Activated T-cell treated with anti-CD3 and anti-CD28 coated beads, Interleukin-2, amount 50 U/mL, for 1 hour (primary cell): ENCODE measurements at places on chromosomes 12 and 14.

DNA sequence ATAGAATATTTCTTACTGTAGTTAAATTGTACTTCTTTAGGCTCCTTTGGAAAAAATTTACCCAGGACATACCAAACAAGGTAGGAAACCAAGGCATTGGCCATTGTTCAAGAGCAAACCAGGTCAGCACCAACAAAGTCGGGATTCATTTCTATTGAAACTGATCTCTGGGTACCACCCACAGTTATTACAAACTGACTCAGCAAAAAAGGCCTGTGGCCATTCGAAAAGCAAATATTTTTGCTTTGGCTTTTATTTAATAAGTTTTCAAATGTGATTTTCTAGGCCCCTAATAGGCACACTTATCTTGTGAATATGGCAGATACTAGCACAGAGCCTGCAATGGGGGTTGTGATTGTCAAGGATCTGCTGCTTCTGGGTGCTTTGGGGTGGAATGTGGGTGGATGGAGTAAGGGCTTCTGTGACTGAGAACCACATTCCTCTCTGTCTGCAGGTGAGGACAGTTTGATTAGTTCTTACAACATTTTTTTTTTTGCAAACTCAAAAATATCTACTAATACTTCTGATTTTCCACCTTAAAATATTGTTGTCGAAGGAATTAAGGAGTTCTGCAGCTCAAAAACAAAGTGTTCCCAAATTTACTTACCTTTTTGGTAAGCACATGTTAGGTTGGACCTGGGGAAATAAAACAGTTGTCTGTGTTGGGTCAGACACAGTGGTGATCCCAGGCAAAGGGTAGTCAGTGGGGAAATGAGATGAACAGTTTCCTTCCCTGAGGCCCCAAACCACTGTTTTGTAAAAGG lies 45.1 kb downstream of the FLRT2 start:
- DNase-seq = no peak

- DNase-seq = no peak
Observed at GRCh38 chr12:99154216-99154982, 493.2 kb upstream of the GARIN6 start.

DNA sequence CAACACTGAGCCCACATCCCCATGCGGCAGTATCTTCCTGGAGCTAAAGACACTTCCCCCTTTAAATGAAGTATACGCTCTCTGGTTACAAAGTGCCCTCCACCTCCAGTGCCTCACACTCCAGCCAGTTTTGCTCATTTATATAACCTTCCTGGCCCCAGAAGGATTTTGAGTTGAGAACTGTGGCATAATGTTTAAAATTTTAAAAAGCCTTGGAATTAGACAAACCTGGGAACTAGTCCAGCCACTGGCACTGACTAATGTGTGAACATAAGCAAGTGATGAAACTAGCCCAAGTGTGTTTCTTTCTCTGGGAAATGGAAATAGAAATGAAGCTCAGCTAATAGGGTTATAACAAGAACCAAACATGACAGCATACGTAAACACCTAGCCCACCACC lies 723.7 kb upstream of the USP15 start:
- no peak for DNase-seq

DNA sequence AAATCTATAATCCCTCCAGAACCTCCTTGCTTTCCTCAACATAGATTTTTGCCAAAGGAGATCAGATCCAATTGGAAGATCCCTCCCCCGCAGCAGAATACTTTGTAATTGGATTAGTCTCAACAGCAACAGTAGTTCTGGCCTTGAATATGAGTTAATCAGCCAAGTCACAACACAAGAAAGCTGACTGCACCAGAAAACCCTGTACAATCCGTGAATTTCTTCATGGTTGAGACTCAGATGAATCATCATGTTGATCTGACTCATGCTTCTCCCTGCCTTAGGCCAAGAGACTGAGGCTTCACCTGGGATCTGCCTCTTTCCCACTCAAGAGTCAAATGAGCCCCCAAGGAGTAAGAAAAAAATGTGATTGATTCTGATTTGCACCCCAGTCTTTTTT lies 3.0 kb upstream of the METTL17 start:
- no peak for DNase-seq

- no peak for DNase-seq
Observed at GRCh38 chr12:26425587-26426260, 230.4 kb downstream of the SSPN start.

DNA sequence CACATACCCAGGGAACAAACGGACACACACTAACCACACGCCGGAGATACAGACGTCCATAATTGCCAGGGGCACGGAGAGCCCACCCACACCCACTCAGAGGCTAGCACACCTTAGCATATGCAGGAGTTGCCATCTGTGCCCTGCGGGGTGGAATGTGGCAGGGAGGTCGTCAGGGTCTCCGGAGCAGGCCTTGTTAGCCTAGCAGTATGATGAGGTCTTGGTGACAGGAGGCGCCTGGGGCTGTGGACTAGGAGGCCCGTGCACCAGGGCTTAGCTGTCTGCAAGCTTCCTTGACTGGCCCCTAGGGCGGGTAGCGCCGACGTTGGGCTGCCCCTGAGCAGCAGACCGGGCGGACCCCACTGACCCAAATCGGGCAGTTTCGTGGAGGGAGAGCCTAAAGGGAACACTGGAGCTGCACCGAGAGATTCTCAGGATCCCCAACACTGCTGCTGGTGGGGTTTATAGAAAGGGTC lies 10.0 kb downstream of the STAC3 start:
- peak; percentile 45 for DNase-seq

GRCh38 chr12:105319691-105320209 lies 10.7 kb upstream of the C12orf75 start:
- no peak for DNase-seq

DNA sequence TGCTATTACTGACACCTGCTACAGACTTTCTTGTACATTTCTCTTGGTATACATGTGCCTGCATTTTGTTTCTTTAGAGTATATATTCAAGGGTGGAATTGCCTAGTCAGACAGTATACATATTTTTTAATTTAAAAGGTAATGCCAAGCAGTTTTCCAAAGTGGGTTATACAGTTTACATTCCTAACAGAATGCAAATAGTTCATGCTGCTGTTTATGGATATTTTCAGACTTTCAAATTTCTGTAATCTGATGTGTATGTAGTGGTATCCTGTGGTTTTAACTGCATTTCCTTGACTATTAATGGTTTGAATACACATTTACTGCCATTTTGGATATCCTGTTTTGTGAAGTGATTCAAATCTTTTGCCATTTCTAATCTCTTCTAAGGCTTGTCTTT lies 55.5 kb upstream of the VCPKMT start:
- DNase-seq = no peak

DNA sequence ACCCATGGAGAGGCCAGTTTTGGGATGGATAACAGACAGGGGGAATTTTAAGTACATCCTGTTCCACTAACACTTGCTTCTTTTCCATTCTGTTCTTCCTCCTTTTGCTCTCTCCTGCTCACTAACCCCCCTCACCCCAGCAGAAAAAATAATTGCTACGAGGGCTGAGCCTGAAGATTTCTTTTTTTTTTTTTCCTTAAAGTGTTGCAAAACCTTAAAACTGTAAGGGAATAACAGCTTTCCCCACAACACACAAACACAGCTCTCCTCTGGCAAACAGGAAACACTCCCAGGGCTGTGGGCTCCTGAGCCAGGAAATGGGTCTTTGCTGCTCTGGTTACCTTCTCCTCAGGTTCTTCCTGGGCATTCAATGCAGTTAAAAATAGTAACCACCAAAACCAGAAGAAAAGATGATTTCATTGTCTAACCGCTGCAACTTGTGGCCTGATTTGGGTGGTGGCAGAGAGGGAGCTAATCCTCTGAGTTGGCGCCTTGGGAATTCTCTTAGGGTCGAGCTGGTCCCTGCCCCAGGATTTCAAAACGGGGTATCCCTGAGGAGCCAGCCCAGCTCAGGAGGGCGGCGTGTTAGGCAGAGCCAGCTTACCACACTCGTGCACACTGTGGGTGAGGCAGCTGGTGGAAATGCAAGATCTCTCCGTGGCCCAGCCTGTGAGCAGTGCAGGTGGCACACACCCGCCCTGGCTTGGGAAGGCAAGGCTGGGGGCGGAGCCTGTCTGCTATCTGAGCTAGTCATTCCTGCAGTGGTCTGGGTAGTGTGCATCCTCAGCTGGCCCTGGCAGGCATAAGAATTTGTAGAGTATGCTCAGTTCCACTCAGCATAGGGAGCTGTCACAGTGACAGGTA lies 17.1 kb upstream of the EMP1 start:
- DNase-seq = peak; percentile 67

DNA sequence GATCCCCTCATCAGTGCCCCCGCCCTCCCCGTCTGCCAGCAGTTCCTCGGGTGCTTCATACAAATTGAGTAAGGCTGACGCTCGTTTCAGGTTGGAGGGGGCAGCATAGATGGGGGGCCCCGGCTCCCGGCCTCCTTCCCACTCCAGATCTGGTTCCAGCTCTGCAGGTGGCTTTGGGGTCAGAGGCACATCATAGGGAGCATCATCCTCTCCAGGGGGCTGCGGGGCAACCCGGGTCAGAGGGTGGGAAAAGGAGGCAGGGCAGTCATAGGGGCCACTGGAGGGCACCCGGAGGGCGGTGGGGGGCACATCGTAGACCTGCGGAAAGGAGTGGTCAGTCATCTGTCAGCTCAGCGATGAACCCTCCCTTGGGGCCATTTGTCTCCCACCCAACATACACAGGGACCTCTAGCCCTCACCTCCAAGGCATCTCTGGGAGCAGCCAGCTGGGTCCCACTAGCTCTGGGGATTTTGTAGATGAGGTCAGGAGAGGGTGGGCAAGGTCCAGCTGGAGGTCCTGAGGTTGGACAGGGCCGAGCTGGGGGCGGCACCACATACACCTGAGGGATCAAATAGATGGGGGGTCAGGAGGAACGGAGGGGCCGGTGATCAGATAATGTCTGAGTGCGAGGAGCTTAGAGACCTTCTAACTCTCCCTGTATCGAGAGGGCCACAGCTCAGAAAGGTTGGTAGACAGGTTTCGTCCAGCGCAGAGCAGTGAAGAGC lies 5.1 kb downstream of the EFS start:
- DNase-seq = no peak

- DNase-seq = no peak
Observed at GRCh38 chr12:114958538-114958937, 274.6 kb upstream of the TBX3 start.

GRCh38 chr12:60693019-60693626 lies 1097.3 kb downstream of the SLC16A7 start:
- DNase-seq = no peak

DNA sequence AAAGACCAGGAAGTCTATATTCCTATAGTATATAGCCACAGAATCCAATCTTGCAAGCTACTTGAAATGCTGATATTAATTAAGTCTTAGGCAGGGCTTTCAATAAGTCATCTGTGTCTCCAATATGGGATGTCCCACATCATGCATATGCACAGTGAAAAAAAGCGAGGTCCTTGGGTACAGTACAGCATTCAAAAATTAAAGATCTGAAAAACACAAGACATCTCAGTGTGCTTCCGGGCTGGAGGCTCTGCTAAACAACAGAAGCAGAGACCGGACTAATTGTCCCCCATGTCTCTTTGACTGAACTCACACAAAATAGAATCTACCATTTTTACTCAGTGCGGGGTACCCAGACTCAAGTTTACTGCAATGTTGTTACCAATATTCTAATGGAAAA lies 156.0 kb downstream of the DAD1 start:
- DNase-seq = no peak

DNA sequence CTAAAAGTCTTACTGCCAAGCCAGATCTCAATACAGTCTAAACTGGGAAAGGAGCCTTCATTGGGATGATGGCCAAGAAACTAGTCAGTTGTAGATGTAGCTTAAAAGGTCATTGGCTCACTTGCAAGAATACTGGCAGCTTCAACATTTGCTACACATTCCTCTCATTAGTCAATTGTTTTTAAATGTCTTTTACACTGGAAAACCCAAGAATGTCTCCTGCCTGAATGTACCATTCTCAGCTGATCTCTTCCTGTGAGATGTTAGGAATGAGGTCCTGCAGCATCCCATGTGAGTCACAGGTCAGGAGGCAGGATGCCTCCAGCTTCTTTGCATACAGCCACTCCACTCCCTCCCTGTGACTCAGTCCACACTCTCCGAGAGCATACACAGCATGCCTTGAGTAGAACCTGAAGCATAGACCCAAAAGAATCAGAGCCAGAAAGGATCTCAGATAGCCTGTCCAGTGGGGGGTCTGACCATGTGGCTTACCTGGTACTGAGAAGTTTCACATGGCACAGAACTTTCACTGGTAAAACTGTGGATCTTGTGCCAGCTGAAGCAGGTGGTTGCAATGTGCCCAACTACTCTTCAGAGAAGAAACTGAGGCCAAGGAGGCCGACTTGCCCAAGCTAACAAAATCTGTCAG lies 56.0 kb upstream of the HECTD1 start:
- DNase-seq = no peak

DNA sequence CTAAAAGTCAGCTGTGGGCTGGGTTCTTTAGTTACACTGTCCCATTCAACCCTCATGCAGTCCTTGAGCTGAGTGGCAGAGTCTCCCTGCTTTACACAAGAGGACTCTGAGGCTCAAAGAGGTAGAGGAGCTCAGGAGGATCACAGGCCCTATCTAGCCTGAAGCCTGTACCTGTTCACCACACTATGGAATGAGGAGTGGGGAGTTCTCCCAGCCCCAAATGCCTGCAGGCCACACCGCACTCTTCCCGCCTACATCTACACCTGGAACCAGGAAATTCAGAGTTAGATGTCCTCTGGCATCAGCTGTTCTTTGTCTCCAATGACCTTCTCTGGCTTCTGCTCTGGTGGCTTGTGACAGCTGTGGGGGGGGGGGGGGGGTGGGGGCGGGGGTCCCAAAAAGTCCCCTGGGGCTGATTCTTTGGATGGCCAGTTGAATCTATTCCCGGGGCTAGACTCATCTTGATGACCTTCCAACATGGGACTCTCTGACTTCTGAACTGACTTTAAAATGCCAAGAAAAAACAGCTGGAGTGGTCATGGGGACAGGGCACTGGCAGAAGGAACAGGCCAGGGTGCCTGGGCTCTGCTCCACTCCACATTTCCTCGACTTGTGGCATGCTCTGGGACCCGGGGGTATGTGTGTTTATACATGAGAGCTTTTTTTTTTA lies 30.6 kb downstream of the RIN3 start:
- DNase-seq = no peak
